ENCODE measurements at places on chromosomes 11 and 22. TPM values are rescaled to one million over a fixed set of nuclear protein-coding genes. Genes with fewer than 3 reads are reported as not detected.
A peak's percentile ranks its signal among the peaks of the same experiment; 100 is the strongest.

DNA sequence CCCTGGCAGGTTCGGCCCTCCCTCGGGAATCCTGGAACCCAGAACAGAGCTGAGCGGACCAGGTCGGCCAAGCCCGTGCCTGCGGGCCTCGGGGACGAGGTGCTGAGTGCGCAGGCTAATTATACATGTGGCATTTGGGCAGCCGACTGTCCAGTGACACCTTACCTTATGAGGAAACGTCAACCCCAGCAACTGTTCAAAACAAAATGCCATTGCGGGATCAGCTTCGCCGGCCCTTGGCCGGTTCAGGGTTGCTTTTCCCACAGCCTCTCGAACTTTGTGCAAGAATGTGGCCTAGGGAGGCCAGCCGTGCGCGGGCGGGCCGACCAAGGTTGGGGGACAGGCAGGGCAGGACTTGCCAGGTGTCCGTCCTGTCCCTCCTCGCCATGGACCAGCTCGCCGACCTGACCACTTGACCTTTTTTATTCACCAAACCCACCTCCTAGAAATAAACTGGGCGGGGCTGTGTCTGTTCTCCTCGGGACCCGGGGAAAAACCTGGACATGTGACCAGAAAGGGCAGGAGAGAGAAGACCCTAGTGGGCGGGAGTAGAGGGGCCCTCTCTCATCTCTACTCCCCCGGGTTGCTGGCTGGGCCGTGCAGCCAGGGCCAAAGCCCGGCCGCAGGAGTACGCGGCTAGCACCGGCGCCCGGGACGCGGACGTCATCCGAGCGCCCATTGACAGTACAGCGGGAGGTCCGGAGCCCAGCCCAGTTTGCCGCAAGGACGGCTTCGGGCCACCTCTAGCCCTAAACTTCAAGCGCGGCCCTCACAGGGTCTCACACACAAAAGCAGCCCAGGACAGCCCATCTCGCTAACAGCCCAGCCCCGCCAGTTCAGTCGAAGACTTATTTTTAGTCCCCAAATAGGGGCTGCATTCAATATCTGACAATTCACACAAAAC is 134.3 kb upstream of the C11orf58 start:
- no peak for DNase-seq
- H3K4me3 ChIP-seq: peak overlapping the region; percentile 20
- no peak overlapping the region for H3K27ac ChIP-seq
- H3K4me1 ChIP-seq: peaks cover 21% of the 10 kb centered on the region
- peaks cover 45% of the 10 kb centered on the region for H3K27me3 ChIP-seq
- H3K36me3 ChIP-seq: peaks cover 6% of the 10 kb centered on the region

DNA sequence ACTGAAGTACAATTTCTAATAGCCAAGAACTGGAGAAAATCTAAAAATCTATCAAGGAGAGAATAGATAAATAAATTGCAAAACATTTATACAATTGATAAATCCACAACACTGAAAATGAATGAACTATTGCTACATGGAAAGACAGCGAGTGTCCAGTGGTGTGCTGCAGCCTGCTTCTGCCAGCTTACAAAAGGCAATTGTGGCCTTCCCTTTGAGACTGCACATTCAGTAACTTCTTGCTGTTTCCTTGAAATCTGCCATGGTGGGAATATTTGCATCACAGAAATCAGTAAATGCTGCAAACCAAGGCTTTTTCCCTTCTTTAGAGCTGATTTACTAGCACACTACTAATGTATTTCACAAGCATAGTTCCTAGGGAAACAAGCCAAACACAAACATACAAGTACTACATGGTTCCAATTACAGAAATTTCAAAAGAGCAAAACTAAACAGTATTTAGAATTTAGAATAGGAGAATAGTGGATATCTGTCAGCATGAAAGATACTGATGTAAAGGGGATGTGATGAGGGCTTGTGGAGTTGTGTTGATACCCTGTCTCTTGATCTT is 76.9 kb upstream of the TRIM77 start:
- H3K4me3 ChIP-seq: no peak overlapping the region
- H3K36me3 ChIP-seq: no peaks in the 10 kb centered on the region
- H3K27me3 ChIP-seq: no peaks in the 10 kb centered on the region
- DNase-seq: no peak
- H3K4me1 ChIP-seq: no peaks in the 10 kb centered on the region

DNA sequence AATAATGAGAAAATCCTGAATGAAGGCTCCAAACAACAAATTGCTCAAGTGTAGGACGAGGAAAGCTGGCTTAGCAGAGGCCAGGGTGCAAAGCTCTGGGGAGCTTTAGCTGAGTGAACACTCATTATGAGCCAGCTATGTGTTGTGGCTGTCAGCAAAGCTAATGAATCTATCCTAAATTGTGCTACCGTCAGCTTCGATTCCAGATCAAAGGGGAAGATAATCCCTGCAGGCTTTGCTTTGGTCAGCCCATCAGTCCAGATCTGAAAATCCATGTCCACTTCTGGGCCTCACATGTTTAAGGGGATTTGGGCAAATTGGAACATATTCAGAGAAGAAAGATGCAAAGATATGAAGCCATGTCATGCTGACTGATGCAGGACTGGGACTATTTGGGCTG is 180.9 kb upstream of the ZBED5 start:
- no peak for DNase-seq
- H3K4me1 ChIP-seq: peaks cover 2% of the 10 kb centered on the region
- no peak overlapping the region for H3K4me3 ChIP-seq
- H3K27me3 ChIP-seq: peaks cover 3% of the 10 kb centered on the region
- no peak overlapping the region for H3K27ac ChIP-seq

Gene MS4A3
- not detected for total RNA-seq

Gene UPB1
- total RNA-seq: 0.24 TPM

Data from activated CD8-positive, alpha-beta T cell treated with anti-CD3 and anti-CD28 coated beads, Interleukin-2, amount 10 ng/mL, durations not matched to agents 7 days and 5 days (primary cell).